ENCODE measurements at places on chromosomes 7 and 10.

- no peaks in the 10 kb centered on the region for H3K4me1 ChIP-seq
- H3K27me3 ChIP-seq, result no peaks in the 10 kb centered on the region
- H3K36me3 ChIP-seq, result no peaks in the 10 kb centered on the region
- DNase-seq, result no peak
Observed at GRCh38 chr7:3404501-3404900, 103.4 kb downstream of the SDK1 start.

DNA sequence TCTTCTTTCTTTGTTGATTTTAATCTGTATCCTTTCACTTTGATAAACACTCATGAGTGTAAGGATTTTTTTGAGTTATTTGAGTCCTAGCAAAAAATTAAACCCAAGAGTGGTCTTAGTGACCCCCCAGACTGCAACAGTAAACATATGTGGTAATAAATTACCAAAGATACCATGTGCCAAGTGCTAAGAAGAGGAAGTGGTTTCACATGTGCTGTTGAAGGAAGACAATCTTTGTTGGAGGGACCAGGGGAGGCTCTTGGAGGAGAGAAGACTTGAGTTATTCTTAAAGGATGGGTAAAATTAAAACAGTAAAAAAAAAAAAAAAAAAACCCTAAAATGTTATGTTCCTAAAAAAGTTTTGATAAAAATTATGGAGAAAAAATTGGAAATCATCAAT is 150.2 kb downstream of the SEC23IP start:
- H3K27me3 ChIP-seq, result no peaks in the 10 kb centered on the region
- H3K36me3 ChIP-seq, result no peaks in the 10 kb centered on the region
- no peak for DNase-seq
- H3K27ac ChIP-seq, result no peak overlapping the region
- no peaks in the 10 kb centered on the region for H3K4me1 ChIP-seq

DNA sequence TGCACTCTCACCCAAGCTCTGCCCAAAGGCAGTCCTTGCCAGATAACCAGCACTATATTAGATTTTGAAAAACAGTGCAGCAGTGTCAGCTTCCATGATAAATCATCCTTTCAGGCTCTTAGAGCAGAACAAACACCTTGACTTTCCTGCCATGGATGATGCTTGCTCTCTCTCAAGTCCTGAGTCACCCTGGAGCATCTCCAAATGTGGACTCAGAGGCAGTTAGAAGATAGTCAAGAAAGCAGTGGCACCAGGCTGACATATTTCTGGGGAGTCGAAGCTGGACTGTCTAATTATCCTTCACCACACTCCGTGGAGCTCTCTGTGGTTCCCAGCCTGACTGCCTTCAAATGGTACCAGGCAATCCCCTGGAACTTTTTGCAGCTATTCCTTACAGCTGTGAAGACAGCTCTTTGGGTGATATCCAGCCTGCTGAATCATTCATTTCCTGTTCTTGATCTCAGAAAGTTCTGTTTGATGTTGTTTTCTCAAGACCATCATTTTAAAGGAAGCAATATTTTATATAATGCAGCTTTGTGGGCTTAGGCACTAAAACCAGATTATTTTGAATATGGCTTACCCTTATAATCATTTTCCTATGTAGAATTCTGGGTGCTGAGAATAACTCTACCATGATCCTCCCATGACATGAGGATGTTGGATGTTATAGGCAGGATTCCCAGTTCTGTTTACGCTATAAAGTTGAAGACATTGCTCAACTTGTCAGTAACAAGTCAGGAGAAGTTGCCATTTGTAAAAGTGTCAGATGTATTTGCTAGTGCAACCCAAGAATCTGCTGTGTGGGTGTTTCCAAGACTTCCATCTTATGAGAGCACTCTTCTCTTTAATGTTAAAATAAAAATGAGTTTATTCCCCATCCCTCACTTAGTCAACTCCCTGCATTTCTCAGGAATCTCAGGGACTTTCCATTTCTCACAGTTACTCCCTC is 233.8 kb downstream of the C7orf25 start:
- no peak overlapping the region for H3K4me3 ChIP-seq
- H3K4me1 ChIP-seq, result no peaks in the 10 kb centered on the region
- no peaks in the 10 kb centered on the region for H3K27me3 ChIP-seq
- DNase-seq, result no peak
- H3K27ac ChIP-seq, result no peak overlapping the region
- H3K36me3 ChIP-seq, result no peaks in the 10 kb centered on the region

DNA sequence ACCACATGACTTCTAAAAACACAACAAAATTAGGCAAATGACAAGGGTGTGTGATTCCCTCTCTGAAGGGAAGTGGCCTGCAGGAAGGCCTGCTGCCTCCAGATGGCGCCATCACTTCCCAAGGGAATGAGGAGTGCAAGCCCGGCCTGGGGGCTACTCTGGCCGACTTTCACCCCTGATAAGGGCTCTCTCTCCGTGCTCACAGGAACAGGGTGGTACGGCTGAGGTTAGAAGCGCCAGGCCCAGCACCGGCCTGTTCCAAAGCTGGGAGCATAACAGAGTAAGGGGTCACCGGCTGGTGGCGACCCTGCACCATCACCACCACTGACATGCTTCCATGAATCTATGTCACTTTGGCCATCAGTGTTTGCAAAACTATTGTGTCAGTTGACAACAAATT is 13.1 kb downstream of the RBP3 start:
- H3K4me1 ChIP-seq, result no peaks in the 10 kb centered on the region
- no peak overlapping the region for H3K4me3 ChIP-seq
- H3K27me3 ChIP-seq, result no peaks in the 10 kb centered on the region
- peak; percentile 58 for DNase-seq
- no peak overlapping the region for H3K27ac ChIP-seq

- DNase-seq, result no peak
- H3K36me3 ChIP-seq, result no peaks in the 10 kb centered on the region
- H3K4me1 ChIP-seq, result peaks cover 18% of the 10 kb centered on the region
- H3K27me3 ChIP-seq, result no peaks in the 10 kb centered on the region
Observed at GRCh38 chr7:129610709-129611245, 743 bp upstream of the NRF1 start.

GRCh38 chr7:137987968-137988367 is 13.9 kb downstream of the CREB3L2 start:
- no peak for DNase-seq
- H3K4me1 ChIP-seq, result peaks cover 30% of the 10 kb centered on the region
- H3K27ac ChIP-seq, result no peak overlapping the region
- H3K4me3 ChIP-seq, result no peak overlapping the region
- no peaks in the 10 kb centered on the region for H3K27me3 ChIP-seq
- H3K36me3 ChIP-seq, result no peaks in the 10 kb centered on the region

GRCh38 chr10:117503244-117504205 is 39.0 kb upstream of the EMX2 start:
- H3K27ac ChIP-seq, result no peak overlapping the region
- H3K27me3 ChIP-seq, result no peaks in the 10 kb centered on the region
- H3K36me3 ChIP-seq, result no peaks in the 10 kb centered on the region
- DNase-seq, result no peak

DNA sequence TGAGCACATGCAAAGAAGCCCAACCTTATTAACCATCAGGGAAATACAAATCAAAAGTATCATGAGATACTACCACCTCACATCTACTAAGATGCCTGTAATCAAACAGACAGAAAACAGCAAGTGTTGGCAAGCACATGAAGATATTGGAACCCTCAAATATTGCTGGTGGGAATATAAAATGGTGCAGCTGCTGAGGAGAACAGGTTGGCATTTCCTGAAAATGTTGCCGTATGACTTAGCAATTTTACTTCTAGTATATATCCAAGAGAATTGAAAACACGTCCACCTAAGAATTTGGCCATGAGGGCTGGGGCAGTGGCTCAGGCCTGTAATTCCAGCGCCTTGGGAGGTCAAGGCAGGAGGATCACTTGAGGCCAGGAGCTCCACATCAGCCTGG is 39.4 kb upstream of the TNRC18 start:
- no peaks in the 10 kb centered on the region for H3K4me1 ChIP-seq
- no peak overlapping the region for H3K27ac ChIP-seq
- H3K27me3 ChIP-seq, result no peaks in the 10 kb centered on the region
- no peak overlapping the region for H3K4me3 ChIP-seq
- no peak for DNase-seq

GRCh38 chr10:34727595-34728033 is 87.5 kb downstream of the PARD3 start:
- H3K4me1 ChIP-seq, result peaks cover 4% of the 10 kb centered on the region
- DNase-seq, result no peak
- H3K36me3 ChIP-seq, result no peaks in the 10 kb centered on the region
- H3K27me3 ChIP-seq, result no peaks in the 10 kb centered on the region

- no peak overlapping the region for H3K4me3 ChIP-seq
- H3K4me1 ChIP-seq, result peaks cover 37% of the 10 kb centered on the region
- peaks cover under 1% of the 10 kb centered on the region for H3K36me3 ChIP-seq
Observed at GRCh38 chr7:121023194-121023593, 34.7 kb downstream of the CPED1 start.

DNA sequence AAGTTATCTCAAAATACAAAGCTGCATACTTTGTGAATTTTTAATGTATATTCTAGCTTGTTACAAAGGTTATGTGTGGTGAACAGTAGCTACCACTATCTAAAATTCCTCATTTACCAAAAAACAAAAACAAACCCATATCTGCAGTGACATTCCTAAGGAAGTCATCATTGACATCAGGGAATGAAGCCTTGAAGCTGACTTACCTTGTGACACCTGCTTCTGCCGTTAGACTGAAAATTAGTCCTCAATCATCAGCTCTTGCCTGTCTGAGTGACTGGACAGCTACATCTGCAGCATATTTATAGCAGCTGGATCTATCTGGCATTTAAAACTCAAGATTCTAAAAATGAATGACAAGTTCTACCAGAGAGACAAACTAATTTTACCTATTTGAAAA is 43.2 kb downstream of the COBL start:
- H3K4me1 ChIP-seq, result peaks cover 6% of the 10 kb centered on the region
- no peaks in the 10 kb centered on the region for H3K36me3 ChIP-seq
- no peak for DNase-seq
- H3K4me3 ChIP-seq, result no peak overlapping the region

- H3K4me3 ChIP-seq, result no peak overlapping the region
- H3K4me1 ChIP-seq, result no peaks in the 10 kb centered on the region
- no peak for DNase-seq
- H3K27ac ChIP-seq, result no peak overlapping the region
Observed at GRCh38 chr7:7190142-7190541, 7.8 kb downstream of the C1GALT1 start.

GRCh38 chr10:64484811-64485330 is 963.7 kb downstream of the REEP3 start:
- no peaks in the 10 kb centered on the region for H3K27me3 ChIP-seq
- H3K36me3 ChIP-seq, result no peaks in the 10 kb centered on the region
- H3K27ac ChIP-seq, result no peak overlapping the region
- no peak overlapping the region for H3K4me3 ChIP-seq
- no peaks in the 10 kb centered on the region for H3K4me1 ChIP-seq
- no peak for DNase-seq

GRCh38 chr10:75546004-75546403 is 114.6 kb downstream of the LRMDA start:
- no peak overlapping the region for H3K27ac ChIP-seq
- no peak overlapping the region for H3K4me3 ChIP-seq
- H3K36me3 ChIP-seq, result no peaks in the 10 kb centered on the region
- H3K4me1 ChIP-seq, result peaks cover 5% of the 10 kb centered on the region
- no peaks in the 10 kb centered on the region for H3K27me3 ChIP-seq
- no peak for DNase-seq

DNA sequence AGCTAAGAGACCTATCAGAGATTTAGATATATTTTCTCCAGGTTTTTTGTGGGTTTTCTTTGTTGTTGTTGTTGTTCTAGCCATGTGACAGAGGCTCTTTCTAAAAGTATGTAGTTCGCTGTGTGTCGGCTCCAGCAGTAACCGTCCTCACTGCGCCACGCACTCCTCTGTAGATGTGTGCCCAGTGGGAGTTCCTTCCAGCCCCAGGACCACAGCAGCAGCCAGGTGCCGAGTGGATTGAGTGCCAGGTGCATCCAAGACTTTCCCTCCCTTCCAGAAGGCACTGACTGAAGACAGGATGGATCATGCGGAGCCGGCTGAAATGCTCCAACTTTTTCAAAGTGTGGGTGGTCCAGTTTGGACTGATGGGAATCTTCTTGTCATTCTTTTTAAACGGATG is 31.8 kb downstream of the WDR86 start:
- H3K27me3 ChIP-seq, result no peaks in the 10 kb centered on the region
- H3K27ac ChIP-seq, result no peak overlapping the region
- H3K36me3 ChIP-seq, result peaks cover 20% of the 10 kb centered on the region
- no peak overlapping the region for H3K4me3 ChIP-seq
